ENCODE measurements at places on chromosomes 1 and 21. TPM values are rescaled to one million over a fixed set of nuclear protein-coding genes. Genes with fewer than 3 reads are reported as not detected.

DNA sequence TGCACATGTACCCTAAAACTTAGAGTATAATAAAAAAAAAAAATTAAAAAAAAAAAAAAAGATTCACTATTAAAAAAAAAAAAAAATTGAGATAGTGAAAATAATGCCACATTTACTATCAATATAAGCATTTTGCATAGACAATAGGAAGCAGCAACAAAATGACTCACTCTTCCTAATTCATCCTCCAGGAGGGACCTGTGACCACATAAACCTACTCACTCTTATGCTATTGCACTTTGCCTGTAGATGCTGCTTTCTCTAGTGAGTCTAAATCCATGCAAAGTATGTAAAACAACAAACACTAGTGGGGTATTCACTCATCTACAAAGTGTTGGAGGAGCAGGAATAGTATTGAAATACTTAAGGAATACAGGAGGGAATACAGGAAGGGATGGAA is 2.9 kb downstream of the OR10J5 start:
- no peak for DNase-seq

DNA sequence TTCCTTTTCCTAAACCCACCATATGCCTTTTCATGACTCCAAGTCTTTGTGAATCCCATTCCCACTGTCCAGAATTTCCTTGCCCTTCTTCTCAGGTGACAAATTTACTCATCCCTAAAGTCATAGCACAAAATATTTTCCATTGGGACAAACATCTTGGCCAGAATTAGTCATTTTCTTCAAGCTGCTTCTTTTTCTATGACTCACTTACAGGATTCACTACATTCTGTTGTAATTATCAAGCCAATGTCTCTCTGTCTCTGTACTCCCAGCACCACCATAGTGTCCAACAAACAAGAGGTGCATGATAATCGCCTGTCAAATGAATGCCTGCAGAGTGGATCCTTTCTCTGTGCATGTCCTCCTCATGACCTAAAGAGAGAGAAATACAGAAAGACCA is 37.8 kb downstream of the SGIP1 start:
- DNase-seq: no peak

DNA sequence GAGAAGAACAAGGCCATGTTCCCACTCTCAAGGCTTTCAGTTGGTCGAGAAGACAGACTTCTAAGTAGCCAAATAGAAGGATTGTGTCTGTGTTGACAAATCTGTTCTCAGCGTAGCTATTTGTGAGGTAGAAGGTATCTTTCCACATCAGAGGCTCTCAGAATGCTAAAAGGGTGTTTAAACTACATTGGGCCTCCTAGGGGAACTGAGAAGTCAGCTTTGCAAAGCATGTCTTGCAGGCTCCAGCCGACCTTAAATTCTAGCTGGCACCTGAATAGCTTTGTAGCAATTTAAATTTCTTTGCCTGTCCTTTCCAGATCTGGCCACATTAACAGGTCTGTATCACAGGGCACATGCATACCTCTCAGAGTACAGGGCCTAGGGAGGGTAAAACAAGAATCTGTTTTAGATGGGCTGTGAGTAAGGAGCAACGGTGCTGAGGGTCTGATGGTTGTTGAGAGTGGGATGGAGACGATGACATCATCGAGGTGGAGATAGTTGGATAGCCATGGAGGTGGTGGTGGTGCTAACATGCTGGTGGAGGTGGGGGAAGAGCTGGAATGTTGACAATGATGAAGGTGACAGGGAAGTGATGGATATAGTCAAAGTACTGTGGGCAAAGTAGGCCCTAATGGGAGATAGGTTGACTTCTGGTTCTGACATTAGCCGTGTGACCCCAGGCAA is 17.0 kb upstream of the DMBX1 start:
- no peak for DNase-seq

- DNase-seq: no peak
Measured at GRCh38 chr1:208174200-208174599, 70.0 kb downstream of the PLXNA2 start.

GRCh38 chr1:3573500-3573899 is 37.8 kb downstream of the MEGF6 start:
- DNase-seq: no peak

GRCh38 chr1:41735139-41735538 is 183.6 kb downstream of the HIVEP3 start:
- no peak for DNase-seq

DNA sequence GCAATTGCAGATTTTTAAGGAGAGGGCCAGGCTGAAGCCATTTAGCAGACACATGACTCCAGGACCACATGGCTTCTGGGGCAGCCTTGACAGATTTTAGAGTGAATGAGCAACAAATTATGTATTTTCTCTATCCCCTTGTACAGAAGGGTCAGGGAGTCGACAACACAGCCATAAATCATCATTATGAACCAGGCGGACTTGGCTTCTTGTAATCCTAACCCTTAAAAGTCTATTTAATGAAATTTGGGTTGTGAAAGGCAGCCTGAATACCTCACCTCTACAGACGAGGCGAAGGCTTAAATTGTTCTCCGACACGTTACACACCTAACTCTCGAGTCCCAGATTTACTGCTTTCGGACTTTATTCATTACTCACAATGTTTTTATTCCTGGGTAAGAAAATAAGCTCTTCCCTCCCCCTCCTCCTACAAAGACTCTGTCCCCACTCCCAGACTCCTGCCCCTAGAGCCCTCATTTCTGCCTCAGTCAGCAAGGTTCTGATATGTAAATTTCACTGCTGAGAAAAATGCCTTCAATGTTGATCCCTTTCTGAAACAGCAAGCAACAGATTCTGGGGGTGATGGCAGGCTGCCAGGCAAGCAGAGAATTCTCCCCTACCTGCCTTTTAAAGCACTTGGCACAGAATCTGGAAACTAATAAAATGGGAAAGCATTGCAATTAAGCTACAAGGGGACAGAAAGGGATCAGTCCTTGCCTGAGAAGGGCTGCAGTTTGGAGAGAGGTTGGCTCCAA is 51.6 kb downstream of the PLPP3 start:
- DNase-seq: no peak

GRCh38 chr1:191541758-191542157 is 616.5 kb upstream of the RGS18 start:
- DNase-seq: no peak

DNA sequence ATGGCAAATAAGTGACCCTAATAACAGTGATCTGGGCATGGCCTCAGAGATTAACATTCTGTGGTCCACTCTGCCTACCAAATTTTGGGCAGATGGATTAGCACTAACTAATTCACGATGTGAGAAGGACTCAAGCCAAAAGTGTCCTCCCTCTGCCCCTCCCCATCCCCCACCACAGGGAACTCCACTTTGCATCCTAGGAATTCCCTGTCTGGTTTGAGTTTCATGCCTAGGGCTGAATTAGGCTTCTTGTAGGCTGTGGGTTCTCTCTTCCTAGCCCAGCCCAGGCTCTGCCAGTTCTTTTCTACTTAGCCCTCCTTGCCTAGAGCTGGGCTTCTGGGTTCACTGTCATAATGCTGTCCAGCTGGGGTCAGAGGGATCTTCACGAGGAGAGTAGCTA is 64.1 kb downstream of the ATP2B4 start:
- no peak for DNase-seq

DNA sequence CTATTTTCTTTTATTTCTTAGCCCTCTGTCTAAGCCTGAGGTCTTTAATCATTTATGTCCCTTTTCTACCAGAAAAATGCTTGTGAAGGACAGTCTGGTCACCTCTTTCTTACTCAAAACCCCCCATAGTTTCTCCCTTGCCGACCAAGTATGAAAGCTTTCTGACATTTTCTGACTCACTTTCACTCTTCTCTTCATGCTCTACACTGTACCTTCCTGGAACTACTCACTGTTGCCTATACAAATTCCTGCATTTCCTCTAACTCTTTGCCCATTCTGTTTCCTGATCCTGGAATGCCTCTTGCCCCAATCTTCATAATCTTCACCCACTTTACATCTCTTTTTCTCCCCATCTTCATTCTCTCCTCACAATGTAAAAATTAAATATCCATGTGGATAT is 380.0 kb downstream of the HHIPL2 start:
- DNase-seq: no peak

The PAPPA2 gene
- not detected for total RNA-seq

The FCRL2 gene
- total RNA-seq: not detected

The SYCP1 gene
- total RNA-seq: not detected

The UBE2U gene
- total RNA-seq: not detected

The HSD3B2 gene
- not detected for total RNA-seq

Data from CD4-positive, alpha-beta memory T cell (primary cell).